ENCODE measurements at places on chromosomes 4 and X.

GRCh38 chrX:155767051-155767875, 113.9 kb upstream of the VAMP7 start:
- peak; percentile 46 for DNase-seq

DNA sequence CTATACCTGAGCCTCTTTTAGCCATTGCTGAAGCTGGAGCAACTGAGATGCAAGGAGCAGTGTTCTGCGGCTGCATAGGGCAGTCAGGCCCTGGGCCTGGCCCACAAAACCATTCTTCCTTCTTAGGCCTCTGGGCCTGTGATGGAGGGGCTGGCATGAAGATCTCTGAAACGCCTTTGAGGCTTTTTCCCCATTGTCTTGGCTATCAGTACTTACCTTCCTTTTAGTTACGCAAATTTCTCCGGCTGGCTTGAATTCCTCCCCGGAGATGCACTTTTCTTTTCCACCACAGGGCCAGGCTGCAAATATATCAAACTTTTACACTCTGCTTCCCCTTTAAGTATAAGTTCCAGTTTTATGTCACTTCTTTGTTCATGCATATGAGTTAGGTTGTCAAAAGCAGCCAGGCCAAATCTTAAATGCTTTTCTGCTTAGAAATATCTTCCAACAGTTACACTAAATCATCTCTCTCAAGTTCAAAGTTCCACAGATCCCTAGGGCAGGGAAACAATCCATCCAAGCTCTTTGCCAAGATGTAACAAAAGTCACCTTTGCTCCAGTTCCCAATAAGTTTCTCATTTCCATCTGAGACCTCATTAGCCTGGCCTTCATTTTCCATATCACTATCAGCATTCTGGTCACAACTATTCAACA, 194.4 kb upstream of the PCDH7 start:
- DNase-seq: no peak

DNA sequence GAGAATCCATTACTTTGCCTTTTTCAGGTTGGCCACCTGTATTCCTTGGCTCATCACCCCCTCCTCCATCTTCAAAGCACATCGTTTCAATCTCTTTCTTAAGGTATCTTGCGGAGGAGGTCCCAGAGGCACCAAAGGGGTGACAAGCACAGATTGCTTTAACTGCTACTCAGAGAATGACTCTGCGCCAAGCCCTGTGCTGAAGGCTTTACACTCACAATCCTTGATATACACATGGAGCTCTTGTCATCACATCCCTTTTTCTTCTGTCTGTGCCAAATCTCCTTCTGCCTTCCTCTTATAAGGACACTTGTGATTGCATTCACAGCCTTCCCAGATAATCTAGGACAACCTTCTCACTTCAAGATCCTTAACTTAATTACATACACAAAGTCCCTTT, 134.7 kb upstream of the MAMLD1 start:
- DNase-seq: no peak

DNA sequence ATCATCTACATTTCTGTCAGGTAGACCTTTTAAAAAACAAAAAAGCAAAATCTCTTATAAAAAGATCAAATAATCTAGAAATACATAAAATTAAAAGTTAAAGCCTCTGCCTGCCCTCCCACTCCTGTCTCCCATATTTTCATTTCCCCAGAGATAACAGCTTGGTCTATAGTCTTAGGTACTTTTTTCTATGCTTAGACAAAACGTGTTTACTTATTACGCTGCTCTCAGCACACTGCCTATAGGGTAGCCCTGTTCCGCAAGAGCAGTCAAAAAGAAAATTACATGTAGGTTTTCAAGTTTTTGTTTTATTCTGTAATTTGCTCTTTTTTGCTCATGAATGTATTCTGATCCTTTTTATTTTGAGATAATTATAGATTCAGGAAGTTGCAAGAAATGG, 73.3 kb downstream of the TAF1 start:
- no peak for DNase-seq

DNA sequence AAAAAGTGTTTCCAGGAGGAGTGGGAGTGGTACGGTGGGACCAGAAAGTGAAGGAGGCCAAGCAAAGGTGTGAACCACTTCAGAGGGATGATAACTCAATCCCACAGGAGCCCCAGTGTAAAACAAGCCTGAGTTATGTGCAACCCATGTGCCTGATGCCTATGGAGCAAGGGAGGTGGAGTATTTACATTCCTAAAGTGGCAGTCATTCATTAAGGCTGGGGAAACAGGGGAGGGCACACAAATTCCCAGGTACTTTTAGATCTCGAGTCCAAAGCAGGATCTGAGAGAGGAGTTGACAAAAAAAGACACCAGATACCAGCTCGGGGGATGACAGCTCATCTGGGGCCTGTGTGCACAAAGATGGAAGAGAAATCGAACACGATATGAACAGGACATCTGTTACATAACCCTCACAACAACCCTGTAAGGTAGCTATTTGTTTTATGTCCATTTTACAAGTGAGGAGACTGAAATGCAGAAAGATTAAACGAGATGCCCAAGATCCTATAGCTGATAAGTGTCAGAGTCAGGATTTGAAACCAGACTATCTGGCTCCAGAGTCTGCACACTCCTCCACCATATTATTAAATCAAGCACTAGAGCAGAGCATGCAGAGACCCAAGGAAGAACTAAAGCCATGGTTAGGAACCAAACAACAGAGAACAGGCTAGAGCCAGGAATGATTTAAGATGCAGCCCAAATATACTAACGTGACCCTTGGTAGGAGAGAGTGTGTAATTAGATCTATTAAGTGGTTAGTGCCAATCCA, 91.9 kb upstream of the MAPK10 start:
- no peak for DNase-seq

- DNase-seq: no peak
These were observed 11.2 kb upstream of the HGFAC start for GRCh38 chr4:3430524-3430923.

GRCh38 chrX:72368796-72369195, 63.1 kb upstream of the CITED1 start:
- DNase-seq: no peak

GRCh38 chr4:150482581-150482980, 99.4 kb upstream of the MAB21L2 start:
- DNase-seq: no peak

- DNase-seq: no peak
These were observed 319.5 kb downstream of the KCNIP4 start for GRCh38 chr4:21628916-21629610.

DNA sequence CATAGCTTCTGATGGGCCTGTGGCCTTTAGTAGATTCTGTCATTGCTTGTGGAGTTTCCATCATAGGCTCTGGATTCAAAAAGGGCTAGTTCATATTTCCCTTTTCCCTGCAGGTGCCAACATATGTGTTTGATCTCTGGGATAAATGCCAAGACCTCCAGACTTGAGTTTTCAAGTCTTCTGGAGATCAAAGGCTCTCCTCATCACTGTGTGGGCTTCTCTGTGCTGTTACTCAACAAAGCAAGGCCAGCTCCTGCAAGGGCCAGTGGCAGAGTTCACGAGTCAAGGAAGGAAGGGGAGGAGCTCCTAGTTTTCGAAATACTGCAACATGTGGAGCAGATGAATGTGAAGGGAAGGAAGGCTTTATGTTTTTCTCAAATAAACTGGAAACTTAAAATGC, 62.7 kb upstream of the SCML1 start:
- no peak for DNase-seq

- DNase-seq: no peak
These were observed 18.4 kb upstream of the MGST2 start for GRCh38 chr4:139647184-139647583.

DNA sequence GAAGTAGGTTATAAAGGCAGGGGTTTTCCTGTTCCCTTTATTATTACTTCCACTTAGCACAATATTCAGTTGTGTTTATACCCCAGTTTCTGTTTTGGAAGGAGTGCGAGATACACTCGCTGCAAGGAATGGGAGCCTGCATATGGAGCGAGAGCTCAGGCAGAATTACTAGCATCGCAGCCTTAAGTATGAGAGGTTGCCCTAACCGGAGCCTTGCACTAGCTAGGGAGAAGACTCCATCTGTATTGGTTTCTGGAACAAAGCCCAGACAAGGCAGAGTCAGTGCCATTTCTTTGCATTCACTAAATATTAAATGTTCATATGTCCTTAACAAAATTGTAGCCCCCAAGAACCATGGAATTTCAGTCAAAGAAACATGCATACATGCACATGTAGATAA, 6.2 kb upstream of the DCTD start:
- no peak for DNase-seq

DNA sequence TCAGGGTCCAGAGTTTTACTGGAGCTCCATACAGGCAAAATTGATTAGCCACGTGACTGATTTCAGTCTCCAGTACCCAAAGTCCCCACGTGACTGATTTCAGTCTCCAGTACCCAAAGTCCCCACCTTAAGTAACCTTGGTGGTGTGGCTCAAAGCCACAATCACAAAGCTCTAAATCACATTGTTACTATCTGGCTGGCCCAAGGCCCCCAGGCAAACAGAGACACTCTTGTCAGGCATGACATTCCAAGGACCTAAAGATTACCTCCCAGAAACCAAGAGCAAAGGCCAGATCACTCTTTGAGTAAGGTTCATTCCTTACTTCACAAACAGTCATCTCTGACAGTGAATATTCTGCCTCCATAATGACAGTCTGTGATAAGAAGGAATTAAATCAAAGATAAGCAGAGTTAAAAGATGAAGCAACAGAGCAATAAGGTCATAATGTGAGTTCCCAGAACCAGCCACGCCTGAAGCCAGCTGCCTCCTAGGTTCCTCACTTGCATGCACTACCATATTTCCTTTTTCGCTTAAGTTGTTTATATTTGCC, 78.5 kb downstream of the ANXA3 start:
- DNase-seq: no peak

DNA sequence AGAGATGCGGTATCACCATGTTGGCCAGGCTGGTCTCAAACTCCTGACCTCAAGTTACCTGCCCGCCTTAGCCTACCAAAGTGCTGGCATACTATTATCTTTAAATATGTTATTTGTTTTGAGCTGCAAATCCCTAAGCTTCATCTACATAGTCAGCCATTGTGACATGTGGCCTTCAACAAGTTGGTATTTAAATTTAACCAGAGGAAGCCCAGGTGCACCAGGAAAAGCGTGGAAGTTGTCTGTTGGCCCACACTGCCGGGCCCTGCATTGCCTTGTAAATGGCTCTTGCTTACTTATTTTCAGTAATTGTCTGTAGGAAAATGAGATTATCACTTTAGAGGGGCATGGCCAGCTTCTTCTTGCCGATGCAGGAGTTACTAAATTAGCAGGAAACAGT, 6.0 kb downstream of the WWC2 start:
- no peak for DNase-seq

DNA sequence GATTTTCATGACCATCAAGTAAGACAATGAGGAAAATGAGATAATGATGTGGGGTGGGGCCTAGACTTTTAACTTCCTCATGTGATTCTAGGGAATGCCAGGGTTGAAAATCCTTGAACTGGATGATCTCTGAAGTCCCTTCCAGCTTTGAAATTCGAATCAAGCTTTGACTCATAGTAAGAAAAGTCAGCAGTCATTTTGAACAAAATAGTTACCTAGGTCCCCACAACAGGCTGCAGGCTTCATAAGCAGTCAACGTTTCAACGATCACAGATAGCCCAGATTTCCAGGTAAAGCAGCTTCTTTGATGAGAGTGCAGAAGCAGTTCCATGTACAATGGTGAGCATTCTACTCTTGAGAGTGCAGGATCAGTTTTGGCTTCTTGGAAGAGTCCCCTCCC, 93.7 kb downstream of the GRIA3 start:
- no peak for DNase-seq

DNA sequence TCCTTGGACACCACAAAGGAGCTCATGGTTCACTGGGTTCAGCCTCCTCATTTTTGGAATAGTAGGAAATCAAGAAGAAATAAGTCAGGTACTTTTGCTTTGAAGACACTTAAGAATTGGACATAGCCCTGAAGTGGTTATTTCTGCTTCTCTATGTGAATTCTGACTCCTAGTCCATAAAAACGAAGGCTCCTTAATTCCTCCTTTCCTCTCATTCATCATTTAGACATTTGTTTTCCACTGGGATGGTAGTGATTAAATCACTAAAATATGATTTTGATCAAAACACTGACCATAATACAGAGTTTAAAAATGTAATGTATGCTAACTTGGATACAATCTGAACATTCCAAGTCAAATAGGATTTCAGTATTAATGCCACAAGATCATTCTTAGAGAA, 34.7 kb upstream of the CYP2U1 start:
- no peak for DNase-seq

GRCh38 chrX:71227370-71228062, 4.5 kb downstream of the GJB1 start:
- DNase-seq: no peak

- no peak for DNase-seq
These were observed 10.1 kb downstream of the SULT1B1 start for GRCh38 chr4:69750346-69750745.

DNA sequence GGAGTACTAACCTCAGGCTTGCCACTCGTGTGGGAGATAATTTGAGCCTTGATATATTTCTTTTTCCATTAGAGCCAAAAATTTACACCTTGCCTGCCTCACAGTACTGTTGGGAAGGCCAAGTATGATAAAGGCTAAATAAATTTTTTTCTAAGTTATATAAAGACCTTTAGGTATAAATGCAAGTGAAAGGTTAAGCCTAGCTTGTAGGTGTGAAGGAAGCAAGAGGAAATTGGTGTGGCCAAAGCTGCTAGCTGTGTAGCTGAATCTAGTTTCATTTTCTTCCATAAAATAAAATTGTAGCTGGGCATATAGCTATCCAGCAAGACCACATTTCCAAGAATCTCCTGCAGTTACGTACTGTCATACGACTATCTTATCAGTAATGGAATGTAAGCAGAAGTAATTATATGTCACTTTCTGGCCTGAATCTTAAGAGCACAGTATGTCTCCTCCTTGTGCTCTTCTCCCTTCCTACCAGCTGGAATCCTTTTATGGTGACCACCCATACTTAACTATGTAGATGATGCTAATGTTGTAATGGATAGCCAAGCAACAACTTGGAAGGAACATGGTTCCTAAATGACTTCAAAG, 14.3 kb upstream of the GABRE start:
- DNase-seq: no peak

DNA sequence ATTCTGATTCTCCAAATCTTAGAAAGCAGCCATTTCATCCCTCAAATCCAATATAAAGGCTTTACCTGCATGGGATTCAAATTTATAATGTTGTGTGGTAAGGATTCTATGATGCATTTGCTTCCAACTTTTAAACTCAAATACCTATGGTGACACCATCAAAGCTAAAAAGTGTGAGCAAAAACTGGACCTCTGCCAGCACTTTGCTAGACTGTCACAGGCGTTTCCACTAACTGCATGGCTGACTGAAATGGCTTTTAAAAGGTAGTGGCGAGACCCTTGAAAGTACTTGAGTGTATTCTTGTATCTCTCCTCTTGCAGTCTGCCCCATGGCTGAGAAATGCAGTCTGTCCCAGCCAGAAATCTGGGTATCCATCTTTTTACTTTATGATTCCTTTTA, 169.4 kb downstream of the AMELX start:
- DNase-seq: no peak

DNA sequence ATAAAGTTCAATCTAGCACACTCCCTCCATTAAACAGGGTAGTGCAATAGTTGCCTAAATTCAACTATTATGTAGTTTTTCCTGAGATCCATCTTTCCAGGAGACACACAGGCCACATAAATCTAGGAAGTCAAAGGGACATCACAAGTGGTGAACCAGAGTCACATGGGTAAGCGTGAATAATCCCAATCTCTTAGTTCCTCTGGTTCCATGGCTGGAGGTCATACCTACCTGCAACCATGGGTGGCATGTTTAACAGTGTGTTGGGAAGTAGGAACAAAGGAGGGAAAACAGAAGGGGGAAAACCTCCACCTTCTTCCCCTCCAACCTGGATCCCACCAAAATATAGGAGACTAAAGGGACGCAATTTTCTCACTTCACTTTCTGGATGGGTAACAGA, 2651.6 kb downstream of the ARAP2 start:
- no peak for DNase-seq

- DNase-seq: no peak
These were observed 218.4 kb downstream of the ARHGAP10 start for GRCh38 chr4:147950261-147950660.

Measured in nephron progenitor cell (in vitro differentiated cells).